Psoas muscle (tissue), 8 donors: ENCODE measurements at places on chromosomes 3 and 15.
A peak's percentile ranks its signal among the peaks of the same experiment; 100 is the strongest.

GRCh38 chr15:33941279-33942063 is 26.8 kb upstream of the CHRM5 start:
- DNase-seq, result no peak

GRCh38 chr15:72940229-72940622 is 112.0 kb upstream of the NEO1 start:
- no peak for DNase-seq

GRCh38 chr3:188979669-188980310 is 192.0 kb upstream of the TPRG1 start:
- peak; percentile 23 for DNase-seq

GRCh38 chr15:34018021-34018645 is 20.9 kb downstream of the AVEN start:
- no peak for DNase-seq

- no peak for DNase-seq
Measured at GRCh38 chr3:170989100-170989648, 37.3 kb downstream of the SLC2A2 start.

DNA sequence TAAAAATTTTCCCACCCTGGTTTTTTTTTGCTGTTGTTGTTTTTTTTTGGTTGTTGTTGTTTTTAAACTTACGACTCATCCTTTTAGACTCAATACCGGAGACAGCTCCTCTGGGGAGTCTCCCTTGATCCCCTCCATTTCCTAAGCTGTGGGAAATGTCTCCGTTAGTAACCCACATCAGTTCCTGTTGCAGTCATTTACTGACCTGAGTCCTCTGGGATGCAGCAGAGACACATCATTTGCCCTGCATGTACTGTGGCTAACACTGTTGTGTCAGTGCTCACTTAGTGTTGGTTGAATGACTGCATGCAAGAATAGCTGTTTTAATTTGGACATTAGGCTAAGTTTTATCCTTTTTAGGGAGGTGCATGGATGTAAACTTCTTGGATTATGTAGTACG is 83.8 kb downstream of the MBNL1 start:
- DNase-seq, result no peak

DNA sequence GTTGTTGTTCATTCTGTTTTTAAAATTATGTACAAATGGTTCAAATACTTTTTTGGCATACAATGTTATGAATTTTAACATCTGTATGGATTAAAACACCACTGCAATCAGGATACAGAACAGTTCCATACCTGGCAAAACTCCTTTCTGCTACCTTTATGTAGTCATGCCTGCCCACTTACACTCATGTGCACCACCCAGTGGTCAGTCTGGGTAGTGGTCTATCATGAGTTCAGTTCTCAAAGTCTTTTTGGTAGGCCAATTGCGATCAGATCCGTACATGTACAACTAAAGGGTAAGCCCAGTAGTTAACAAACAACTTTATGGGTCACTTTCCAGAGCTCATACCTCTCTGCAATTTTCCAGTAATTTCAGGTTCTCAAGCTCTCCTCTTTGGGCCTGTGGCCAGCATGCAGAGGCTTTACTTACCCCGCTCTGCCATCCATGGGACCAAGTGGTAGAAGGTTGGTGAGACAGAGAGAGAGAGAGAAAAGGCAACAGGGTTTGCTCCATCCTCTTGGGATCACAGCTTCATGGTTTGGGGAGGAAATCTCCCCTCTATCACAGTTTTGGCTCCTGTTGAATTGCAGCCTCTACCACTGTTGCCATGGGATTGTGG is 63.9 kb upstream of the FAM98B start:
- peak; percentile 64 for DNase-seq

DNA sequence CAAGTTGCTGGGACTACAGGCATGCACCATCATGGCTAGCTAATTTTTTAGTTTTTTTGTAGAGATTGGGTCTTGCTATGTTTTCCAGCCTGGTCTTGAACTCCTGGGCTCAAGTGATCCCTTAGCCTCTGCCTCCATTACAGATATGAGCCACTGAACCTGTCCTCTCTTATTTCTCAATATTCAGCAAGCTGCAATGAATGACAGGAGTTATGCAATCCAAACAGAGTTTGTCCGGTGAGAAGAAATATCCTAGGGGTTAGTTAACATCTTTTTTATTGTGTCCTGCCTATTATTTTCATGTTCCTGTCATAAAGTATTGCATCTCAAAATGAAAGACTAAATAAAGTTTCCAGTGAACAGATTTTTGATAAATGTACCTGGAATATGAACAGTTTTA is 1161.4 kb downstream of the OTOL1 start:
- no peak for DNase-seq

DNA sequence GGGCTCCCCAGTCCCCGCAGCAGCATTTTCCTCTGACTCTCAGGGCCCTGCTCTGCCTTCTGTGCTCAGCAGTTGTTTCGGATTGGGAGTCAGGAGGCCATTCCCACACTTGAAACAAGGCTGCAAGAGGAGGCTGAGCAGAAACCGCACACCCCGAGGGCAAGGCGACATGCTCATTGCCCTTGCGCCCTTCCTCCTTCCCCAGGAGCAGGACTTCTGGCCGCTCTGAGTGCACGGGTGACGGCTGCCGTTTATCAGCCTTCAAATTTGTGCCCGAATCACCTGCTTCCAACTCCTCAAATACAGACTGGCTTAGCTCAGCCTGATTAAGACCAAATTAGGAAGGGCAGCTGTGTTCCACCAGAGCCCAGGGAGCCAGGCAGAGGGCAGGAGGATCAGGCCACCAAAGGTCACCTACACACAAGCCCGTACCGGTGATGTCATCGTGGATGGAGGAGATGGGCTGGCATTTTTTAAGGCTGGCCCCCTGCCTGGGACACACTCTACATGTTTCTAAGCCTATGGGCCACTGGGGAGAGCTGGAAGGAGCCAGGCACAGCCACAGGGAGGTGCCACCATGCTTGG is 38.1 kb downstream of the TM2D3 start:
- DNase-seq, result peak; percentile 56

DNA sequence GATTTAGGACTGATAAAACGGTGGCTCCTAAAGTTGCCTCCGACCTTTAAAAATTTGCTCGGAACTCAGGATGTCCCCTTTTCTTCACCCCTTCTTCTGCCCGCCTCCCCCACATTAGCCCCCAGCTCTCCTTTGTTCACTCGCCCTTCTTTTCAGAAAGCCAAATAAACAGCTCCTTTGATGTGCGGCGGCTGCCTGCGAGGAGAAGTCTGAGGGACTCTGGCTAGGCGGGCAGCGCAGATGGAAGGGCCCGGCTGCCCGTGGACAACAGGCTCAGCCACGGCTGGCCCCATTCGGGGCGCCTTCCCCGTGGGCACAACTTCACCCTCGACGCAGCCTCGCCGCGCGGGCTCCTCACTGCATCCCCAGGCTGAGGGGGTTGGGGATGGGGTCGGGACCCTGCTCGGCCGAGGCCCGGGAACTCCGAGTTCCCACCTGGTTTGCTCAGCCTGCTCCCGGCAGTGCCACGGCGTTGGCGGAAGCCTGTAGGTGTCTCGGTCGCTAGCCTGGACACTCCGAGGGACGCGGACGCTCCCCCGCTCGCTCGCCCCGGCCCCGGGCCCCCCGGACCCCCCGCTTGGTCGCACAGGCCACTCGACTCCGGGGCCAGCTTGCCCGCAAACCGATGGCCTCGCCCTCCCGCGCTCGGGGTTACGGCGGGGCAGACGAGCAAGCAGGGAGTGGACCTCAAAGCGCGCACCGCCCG is 897 bp upstream of the TLE3 start:
- DNase-seq, result peak; percentile 68

DNA sequence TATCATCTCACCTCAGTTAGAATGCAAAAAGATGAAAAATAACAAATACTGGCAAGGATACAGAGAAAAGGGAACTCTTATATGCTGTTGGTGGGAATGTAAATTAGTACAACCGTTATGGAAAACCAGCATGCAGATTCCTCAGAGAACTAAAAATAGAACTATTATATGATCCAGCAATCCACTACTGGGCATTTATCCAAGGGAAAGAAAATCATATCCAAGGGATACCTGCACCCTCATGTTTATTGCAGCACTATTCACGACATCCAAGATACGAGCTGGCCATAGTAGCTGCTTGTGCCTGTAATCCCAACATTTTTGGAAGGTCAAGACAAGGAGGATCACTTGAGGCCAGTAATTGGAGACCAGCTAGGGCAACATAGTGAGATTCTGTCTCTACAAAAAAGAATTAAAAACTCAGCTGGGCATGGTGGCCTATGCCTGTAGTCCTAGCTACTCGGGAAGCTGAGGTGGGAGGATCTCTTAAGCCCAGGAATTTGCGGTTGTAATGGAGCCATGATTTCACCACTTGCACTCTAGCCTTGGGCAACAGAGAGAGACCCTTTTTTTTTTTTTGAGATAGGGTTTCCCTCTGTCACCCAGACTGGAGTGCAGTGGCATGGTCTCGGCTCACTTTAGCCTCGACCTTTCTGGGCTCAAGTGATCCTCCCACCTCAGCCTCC is 26.6 kb downstream of the USP50 start:
- no peak for DNase-seq

DNA sequence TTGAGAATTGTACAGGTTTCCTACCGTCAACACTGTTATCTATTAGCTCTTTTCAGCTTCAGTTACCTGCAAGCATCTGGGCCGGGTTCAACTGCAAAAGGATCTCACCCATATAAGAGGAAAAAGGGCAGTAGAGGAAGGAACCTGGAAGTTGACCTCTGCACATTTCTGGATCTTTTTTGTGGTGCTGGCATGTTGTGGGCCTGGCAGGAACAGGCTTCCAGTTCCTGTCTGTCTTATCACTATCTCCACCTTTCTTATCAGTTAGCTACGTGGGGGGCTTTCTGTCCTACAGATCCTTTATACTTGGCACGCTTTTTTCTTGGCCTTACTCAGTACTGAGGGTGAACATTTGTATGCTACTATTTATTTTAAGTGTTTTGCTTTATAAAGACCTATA is 42.2 kb upstream of the TJP1 start:
- no peak for DNase-seq

GRCh38 chr3:189084620-189085019 is 87.2 kb upstream of the TPRG1 start:
- no peak for DNase-seq

- no peak for DNase-seq
Measured at GRCh38 chr15:51379390-51379789, 37.9 kb downstream of the GLDN start.

GRCh38 chr3:31331278-31331677 is 201.4 kb upstream of the STT3B start:
- DNase-seq, result no peak

GRCh38 chr3:196406811-196407470 is 25.3 kb downstream of the UBXN7 start:
- no peak for DNase-seq

GRCh38 chr3:139771331-139771730 is 93.6 kb upstream of the NMNAT3 start:
- no peak for DNase-seq

GRCh38 chr3:129758306-129758705 is 135.2 kb downstream of the TMCC1 start:
- no peak for DNase-seq

- no peak for DNase-seq
Measured at GRCh38 chr3:63095-63765, 133.3 kb upstream of the CHL1 start.

GRCh38 chr3:97278506-97278905 is 464.1 kb downstream of the EPHA6 start:
- DNase-seq, result no peak

GRCh38 chr3:140292170-140292569 is 357.2 kb downstream of the CLSTN2 start:
- no peak for DNase-seq
